ENCODE measurements at places on chromosomes 4 and X.

DNA sequence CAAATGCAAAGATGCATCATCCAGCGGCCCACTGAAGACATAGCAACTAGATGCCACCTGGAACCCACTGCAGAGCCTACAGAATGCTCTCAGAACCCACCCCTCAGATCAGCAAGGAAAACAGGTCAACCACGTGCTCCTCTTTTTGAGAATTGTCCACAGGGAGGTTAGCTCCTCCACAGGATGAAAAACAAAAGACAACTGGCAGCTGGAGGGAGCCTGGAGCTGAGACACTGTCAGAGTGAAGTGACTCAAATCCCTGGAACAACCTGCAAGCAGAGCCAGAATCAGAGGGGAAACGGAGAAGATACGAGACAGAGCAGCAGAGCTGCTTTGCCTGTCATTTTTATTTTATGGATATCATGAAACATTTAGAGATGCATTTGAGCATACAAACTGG lies 277.6 kb downstream of the GASK1B start:
- DNase-seq, result no peak

DNA sequence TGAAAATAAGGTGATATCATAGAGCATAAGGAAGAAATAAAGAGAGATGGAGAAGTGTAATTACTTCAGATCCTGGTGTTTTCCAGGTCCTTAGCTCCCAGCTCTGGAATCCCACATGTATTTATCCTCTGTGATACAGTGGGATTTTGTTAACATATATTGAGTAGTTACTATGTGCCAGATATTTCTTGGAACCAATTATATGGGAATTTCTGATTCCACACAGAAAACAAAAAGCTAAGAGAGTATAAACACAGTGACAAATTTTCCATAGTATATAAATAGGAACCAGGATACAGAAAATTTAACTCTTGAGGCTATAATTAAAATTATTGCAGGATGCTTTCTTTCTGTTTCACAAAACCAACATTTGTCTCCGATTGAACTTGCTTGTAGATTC lies 1067.5 kb downstream of the PCDH7 start:
- DNase-seq, result no peak

DNA sequence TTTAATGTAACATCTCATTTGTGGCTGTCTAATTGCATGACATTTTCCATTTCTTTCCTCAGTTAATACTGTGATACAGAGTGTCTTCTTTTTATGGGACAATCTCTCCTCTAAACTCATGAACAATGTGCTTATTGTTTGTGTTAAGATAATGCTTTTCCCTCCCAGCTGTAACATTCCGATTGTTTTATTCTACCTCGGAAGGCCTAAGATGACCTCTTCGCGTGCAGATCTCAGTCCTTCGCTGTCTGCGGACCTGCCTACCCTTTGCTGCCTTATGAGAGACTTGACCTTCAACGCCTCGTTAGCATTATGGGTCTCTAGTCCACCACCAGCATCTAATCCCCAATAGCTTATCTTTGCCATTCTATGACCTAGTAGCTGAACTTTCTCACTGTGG lies 29.8 kb upstream of the ZFP42 start:
- DNase-seq, result no peak

- no peak for DNase-seq
Observed at GRCh38 chrX:64842492-64842891, 133.8 kb downstream of the ZC4H2 start.
